ENCODE measurements at places on chromosomes 3 and 15.

DNA sequence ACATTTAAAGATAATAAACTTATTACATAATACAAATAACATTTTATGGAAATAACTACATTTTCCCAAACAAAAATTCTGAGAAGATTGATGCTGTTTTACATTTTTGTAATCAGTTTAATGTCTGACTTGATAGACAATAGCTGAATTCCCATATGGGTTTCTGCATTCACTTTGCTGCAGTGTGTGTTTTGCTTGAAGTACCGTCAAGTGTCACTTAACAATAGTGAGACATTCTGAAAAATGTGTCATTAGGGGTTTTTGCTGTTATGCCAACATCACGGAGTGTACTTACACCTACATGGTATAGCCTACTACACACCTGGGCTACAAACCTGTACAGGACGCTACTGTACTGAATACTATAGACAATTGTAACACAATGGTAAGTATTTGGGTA, 57.5 kb downstream of the USF3 start:
- no peak for DNase-seq

GRCh38 chr15:70094690-70095311, 2.9 kb downstream of the TLE3 start:
- no peak for DNase-seq

DNA sequence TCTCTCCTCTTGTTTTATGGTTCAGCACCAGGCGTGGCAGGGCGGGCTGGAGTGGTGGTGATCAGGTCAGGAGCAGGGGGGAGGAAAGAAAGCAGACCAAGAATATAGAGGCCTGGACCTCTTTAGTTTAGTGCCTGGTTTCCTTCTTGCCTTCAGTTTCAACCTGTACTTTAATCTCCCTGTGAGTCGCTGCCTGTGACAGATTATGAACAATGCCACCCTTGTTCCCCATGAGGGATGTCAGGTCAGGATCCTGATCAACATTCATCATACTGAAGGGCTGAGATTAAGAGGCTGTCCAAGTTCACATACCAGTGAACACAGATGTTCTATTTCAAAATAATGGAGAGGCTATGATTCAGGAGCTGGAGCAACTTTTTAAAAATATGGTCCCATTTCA, 11.4 kb downstream of the ENTPD3 start:
- no peak for DNase-seq

GRCh38 chr3:18883571-18883970, 264.7 kb upstream of the KCNH8 start:
- DNase-seq = no peak

GRCh38 chr3:141797819-141798447, 34.7 kb downstream of the GRK7 start:
- no peak for DNase-seq

DNA sequence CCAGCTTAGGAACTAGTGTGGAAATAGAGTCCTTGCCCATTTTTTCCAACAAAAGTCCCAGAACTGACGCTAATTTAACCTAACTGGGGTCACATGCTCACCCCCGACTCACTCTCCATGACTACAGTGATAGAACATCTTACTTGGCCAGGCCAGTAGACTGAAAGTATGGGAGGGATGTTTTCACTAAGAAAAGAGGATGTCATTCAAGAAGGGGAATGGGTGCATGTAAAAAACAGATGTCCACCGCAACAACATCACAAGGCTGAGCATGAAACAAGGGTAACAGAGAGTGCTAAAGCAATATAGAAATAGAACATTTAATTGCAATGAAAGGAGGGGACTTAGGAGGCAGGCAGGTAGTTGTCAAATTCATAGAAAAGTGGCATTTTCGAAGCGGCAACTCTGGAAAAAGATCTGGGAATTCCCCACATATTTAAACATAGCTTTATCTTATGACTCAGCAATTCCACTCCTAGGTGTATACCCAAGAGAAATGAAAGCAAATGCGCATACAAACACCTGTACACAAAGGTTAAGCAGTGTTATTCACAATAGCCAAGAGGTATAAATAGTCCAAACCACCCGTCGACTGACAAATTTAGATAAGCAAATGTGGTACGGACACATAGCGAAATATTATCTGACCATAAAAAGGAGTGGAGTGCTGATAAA, 41.1 kb upstream of the UBE2E2 start:
- DNase-seq = no peak

DNA sequence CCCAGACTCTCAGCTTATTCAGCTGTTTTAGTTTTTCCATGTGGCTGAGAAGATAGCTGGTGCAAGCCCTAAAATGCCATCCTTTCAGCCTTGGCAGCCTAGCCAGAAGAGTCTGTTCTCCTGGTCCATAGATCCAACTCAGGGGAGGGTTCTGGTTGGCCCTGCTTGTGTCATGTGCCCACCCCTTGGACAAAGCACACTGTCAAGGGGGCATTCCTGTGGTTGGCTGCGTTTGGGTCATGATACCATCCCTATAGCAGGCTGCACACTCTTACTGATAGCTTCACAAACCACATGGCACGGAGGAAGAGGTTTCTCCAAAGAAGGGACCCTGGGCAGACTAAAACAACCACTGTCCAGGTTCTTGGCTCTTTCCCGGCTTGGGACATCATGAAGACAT, 8.4 kb upstream of the FSTL1 start:
- DNase-seq = no peak

GRCh38 chr3:21059404-21059803, 691.6 kb downstream of the ZNF385D start:
- DNase-seq = no peak

DNA sequence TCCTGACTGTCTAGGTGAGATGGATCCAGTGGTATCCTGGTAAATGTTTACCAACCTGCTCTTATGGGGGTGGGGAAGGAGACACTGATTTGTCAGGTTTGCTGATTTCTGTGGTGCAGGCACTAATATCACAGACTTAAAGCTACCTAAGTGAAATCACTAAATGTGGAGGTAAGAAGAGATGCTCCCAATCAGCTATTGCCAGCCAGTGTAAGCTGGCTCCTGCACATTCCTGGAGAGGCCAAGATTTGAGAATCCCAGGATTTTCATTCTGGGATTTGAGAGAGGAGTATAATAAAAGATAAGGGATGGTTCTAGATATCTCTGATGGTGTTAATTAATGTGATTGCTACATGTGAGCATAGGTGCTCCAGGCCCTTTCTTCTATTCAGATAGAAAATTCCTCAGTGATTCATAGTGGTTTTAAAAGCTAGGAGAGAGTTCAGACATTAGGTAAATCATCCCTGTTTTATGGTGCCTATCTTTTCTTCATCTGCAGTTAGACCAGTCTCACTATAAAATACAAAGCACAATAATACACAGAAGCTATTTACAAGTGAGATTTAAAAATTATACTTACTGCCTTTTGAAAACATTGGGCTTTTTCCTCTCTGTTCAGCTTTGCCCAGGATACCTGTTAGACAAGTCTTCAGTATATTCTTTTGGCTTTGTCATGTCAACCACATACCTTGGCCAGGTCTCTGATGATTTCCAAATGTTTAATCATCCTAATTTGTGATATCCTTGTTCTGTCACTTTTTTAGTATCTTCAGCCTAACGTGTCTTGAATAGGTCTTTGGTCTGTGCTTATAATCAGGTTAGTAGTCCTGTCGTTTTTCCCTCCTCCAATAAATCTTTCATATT, 90.9 kb downstream of the MBNL1 start:
- DNase-seq = peak; percentile 79

GRCh38 chr3:108091498-108092250, 843 bp upstream of the CD47 start:
- DNase-seq = peak; percentile 5

GRCh38 chr3:156230278-156230900, 110.0 kb downstream of the KCNAB1 start:
- no peak for DNase-seq

DNA sequence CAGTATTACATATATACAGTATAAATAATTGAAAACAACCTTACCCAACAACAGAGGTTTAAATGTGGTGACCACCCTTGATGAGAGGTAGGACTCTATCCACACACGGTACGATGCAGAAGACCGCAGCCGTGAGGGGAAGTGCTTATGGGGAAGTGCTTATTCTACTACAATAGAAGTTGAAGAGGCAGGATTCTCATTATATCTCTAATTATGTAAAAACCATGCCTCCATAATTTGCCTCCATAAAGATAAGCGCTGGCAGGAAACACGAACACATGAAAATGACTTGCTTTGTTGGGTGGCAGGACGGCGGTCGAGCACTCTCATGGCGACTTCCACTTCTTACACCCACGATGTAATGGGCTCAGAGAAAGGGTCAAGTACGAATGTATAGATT, 7.2 kb upstream of the MUC13 start:
- DNase-seq = no peak

DNA sequence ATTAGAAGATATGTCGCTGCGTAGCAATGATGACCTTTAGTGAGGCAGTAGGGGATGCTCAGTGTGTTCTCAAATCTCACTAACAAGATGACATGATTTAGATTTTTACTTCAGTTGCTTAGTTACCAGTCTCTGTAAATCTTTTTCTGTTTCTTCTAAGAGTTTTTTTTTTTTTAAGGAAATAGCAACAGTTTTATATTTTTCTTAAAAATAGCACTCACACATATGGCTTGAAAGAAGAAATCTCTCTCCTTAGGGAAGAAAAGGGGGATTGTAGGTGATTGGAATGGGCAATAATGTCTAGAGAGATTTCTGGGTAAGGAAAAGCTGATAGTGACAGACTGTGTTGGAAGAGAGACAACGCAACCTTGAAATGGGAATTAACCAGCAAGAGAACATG, 524.6 kb upstream of the ARPP21 start:
- no peak for DNase-seq

GRCh38 chr3:154314152-154314551, 10.1 kb downstream of the DHX36 start:
- no peak for DNase-seq

DNA sequence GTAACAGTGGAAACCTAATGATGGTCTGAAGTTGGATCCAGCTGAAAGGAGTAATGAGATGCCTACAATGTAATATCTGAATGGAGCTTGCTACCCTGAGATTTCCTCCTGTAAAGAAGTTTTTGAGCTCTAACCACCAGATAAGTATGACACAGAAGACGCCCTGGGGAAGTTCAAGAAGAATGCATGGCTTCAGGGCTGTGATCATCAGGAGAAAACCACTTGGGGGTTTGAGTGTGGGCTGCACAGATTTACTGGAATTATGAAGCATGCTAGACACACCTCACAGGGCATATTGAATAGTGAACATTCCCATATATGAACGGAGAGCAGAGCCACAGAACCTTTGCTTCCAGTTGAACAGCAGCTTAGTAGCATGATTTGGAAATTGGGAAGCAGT, 10.6 kb upstream of the CCDC80 start:
- DNase-seq = peak; percentile 40

DNA sequence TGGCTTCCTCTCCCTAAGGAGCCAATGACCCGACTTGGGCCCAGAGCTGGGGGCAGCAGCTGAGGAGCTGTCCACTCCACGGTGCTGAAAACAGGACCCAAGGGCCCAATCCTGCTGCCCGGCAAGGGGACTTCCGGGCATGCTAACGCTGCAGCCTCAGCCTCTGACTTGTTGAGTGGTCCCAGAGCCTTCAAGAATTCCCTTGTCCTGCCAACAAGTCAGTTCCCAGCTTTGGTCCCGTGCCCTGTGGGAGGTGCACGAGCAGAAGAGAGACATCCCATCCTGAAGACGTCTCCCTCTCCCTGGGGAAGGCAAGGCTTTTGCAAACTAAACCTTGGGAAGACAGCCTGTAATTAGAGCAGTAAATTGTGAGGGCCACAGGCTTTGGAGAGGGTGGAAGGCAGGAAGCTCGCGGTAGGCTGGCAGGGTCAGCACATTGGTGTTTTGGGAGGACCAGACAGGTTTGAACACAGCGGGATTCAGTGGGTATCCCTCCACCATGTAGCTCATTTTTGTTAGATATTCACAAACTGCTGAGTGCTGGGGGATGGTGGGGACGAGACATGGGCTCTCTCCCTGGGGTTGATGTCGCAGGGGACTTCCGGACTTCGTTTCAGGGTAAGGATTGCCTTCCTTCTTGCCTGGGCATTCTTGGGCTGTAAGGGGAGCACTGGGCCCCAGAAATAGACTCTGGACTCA, 29.8 kb upstream of the PRR23E start:
- DNase-seq = no peak

DNA sequence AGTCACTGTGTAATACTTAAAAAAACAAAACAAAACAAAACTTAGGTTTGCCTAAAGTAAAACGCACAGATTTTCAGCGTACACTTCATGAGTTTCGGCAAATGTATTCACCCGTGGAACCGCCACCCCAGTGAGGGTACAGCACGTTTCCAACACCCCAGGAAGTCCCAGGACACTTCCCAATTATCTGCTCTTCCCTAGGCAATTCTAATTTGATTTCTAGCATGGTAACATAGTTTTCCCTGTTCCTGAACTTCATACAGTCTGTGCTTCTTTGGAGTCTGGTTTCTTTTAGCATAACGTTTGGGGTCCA, 497 bp upstream of the CLASP2 start:
- no peak for DNase-seq

- no peak for DNase-seq
Measured at GRCh38 chr3:8596321-8597218, 48.0 kb downstream of the SSUH2 start.

- DNase-seq = no peak
Measured at GRCh38 chr15:80157215-80157614, 4.4 kb downstream of the FAH start.

DNA sequence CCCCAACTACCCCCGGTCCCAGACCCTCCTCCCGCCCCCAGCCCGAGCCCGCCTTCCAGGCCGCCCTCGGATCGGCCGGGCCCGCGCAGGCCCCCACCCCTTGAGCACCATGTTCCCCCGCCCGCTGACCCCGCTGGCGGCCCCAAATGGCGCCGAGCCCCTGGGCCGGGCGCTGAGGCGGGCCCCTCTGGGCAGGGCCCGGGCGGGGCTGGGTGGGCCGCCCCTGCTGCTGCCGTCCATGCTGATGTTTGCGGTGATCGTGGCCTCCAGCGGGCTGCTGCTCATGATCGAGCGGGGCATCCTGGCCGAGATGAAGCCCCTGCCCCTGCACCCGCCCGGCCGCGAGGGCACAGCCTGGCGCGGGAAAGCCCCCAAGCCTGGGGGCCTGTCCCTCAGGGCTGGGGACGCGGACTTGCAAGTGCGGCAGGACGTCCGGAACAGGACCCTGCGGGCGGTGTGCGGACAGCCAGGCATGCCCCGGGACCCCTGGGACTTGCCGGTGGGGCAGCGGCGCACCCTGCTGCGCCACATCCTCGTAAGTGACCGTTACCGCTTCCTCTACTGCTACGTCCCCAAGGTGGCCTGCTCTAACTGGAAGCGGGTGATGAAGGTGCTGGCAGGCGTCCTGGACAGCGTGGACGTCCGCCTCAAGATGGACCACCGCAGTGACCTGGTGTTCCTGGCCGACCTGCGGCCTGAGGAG, 472 bp downstream of the CHST14 start:
- DNase-seq = no peak

- no peak for DNase-seq
Measured at GRCh38 chr3:31573036-31573779, 40.5 kb downstream of the STT3B start.

- DNase-seq = no peak
Measured at GRCh38 chr3:192063570-192063969, 602.6 kb downstream of the PYDC2 start.

DNA sequence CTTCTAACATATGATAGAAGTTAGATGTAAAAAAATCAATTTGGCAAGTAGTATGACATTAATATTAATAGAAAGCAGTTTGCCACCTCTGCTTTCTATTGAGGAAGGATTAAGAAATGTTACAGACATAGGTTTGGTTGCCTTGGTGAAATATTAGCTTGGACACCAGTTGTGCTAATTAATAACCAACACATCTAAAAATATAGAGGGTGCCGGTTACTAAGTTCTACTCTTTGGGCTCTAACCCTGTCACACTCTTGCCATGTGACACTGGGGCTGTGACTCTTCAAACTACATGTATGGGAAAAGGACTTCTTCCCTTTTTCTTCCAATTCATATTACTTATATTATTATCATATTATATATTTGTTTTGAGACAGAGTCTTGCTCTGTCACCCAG, 64.4 kb downstream of the TRIM71 start:
- DNase-seq = no peak
